ENCODE measurements at places on chromosomes 7 and 10.

GRCh38 chr10:67520924-67521520 is 175.0 kb downstream of the CTNNA3 start:
- no peak for DNase-seq

- no peak for DNase-seq
Observed at GRCh38 chr10:89392974-89393373, 551 bp downstream of the IFIT1 start.

GRCh38 chr7:41892356-41893100 is 189.6 kb upstream of the INHBA start:
- DNase-seq, result no peak

DNA sequence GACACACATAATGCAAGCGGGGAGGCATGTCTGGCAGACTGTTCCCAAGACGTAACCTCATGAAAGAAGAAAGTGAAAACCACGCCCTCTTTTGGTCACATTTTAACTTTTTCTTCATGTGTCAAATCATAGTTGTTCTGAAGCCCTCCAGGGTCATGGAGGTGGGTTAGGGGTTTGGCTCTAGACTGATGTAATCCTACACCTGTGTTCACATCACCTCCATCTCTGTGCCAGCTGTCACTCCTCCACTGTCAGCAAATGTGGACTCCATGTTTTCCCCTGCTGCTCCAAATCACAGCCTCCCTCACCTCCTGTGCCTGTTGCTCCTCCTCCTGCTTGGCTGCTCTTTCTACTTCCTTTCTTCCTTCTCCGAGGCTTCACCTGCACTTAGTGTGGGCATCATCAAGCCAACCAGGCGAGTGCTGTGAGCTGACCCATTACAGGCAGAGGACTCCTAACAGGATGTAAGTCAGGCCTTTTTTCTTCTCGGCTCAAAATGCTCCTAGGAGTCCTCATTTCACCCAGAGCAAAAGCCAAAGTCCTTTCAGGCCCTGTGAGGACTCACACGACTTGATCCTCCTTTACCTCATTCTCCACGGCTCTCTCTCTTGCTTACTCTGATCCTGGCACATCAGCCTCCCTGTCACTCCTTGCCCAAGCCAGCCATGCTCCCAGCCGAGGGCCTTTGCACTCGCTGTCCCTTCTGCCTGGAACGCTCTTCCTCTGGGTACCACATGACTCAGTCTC is 66.4 kb upstream of the IFRD1 start:
- no peak for DNase-seq

GRCh38 chr7:6186577-6186976 is 85.8 kb downstream of the CYTH3 start:
- no peak for DNase-seq
